ENCODE measurements at places on chromosomes 7 and 10. TPM values are rescaled to one million over a fixed set of nuclear protein-coding genes. Genes with fewer than 3 reads are reported as not detected.

DNA sequence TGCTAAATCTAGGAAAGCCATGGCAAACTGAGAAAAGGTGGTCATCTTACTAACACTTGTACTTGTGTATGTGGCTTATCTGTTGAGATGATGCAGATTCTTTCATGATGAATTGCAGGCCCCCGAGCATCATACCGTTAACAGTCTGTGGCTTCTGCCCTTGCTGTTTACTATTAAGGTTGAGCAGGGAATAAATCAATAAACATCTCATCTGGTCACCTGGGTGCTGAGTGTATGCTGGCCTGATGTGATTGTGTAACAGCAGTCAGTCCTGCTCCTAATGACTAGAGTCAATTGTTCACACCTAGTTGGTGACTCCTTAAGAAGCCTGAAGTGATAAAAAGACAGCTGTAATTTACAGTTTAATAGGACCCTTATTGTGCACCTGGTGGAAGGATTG, 8.3 kb upstream of the GNAT3 start:
- DNase-seq, result no peak
- H3K27me3 ChIP-seq, result no peaks in the 10 kb centered on the region
- no peak overlapping the region for H3K4me3 ChIP-seq
- no peaks in the 10 kb centered on the region for H3K36me3 ChIP-seq

DNA sequence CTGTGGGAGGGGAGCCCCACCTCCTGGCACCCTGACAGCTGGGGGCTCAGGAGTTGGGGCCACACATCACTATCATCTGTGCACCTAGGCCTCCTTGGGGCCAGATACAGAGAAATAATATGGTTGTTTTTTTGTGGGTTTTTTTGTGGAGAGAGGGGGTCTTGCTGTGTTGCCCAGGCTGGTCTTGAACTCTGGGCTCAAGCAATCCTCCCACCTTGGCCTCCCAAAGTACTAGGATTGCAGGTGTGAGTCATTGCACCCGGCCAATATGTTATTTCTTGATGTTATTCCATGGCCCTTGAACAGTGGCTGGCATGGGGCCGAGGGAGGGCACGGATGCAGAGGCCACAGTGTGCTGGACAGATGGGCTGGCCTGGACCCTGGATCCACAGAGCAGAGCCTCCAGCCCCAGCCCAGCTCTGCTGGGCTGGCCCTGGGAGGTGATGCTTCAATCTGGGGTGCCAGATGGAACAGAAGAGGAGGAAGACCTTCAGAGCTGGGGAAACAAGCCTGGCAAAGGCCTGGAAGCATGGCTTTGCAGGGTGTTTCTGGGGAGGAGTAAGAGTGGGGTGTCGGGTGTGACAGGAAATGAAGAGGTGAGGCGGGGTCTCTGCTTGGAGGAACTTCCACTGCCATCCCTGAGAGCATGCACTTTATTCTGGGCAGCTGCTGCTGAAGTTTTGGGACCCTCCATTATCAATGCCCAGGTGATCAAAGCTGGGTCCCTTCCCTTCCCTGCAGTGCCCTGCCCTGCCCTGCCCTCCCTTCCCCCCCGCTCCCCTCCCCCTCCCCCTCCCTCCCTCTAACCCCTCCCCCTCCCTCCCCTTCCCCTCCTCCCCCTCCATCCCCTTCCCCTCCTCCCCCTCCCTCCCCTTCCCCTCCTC, 3.7 kb upstream of the FZD9 start:
- no peaks in the 10 kb centered on the region for H3K36me3 ChIP-seq
- H3K27me3 ChIP-seq, result peaks cover 42% of the 10 kb centered on the region
- no peak overlapping the region for H3K4me3 ChIP-seq
- DNase-seq, result no peak
- peaks cover 4% of the 10 kb centered on the region for H3K4me1 ChIP-seq

GRCh38 chr10:15571575-15571974, 148.1 kb downstream of the ITGA8 start:
- H3K4me1 ChIP-seq, result no peaks in the 10 kb centered on the region
- no peaks in the 10 kb centered on the region for H3K36me3 ChIP-seq
- H3K4me3 ChIP-seq, result no peak overlapping the region
- H3K27me3 ChIP-seq, result no peaks in the 10 kb centered on the region

DNA sequence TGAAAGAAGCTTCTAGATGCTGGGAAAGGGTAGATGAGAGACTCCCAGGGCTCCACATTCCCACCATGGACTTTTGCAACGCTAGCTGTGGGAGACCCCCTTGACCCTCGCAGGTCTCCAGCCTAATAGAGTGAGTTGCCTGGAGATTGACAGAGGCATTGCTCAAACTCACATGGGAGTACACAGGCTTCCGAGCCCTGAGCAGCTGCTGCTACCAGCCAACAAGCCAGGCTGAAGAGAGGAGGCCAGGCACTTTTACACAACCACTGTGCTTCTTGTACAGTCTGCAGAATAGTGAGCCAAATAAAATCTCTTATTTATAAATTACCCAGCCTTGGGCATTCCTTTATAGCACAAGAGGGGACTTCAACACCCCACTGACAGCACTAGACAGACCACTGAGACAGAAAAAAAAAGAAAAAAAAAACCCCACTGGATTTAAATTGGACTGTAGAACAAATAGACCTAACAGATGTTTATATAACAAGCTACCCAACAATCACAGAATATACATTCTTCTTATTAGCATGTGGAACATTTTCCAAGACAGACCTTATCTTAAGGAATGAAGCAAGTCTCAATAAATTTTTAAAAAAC, 146.2 kb downstream of the ZFAND4 start:
- no peak overlapping the region for H3K4me3 ChIP-seq
- no peak overlapping the region for H3K27ac ChIP-seq
- DNase-seq, result no peak
- H3K27me3 ChIP-seq, result no peaks in the 10 kb centered on the region
- H3K4me1 ChIP-seq, result peaks cover 11% of the 10 kb centered on the region
- no peaks in the 10 kb centered on the region for H3K36me3 ChIP-seq

DNA sequence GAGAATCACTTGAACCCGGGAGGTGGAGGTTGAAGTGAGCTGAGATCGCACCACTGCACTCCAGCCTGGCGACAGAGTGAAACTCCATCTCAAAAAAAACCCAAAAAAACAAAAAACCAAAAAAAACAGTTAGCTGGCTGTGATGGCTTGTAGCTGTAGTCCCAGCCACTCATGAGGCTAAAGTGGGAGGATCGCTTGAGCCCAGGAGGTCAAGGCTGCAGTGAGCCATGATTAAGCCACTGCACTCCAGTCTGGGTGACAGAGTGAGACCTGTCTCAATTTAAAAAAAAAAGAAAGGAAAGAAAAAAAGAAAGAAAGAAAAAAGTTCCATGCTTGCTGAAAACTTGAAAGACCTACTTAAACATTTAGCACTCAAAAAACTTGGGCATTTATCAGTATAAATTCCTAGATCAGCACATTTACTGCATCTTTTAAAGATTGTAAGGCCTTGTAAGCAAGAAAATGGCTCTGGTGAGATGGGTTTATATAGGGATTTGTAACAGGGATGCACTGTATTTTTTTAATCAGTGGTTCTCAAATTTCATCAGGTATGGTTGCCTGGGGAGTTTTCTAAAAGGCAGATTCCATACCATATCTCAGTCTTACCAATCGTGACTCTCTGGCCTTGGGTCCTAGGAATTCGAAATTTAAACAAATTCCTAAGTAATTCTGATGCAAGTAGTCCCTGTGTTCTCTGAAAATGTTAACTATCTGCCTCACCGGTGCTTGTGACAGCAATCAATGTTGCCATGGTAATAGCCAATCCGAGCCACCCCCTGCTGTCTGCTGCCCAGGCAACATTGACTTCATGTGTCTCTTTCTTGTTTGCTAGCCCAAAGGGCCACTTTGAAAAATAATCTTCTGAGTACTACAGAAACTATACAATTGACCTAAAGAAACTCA, 11.5 kb upstream of the NT5C2 start:
- no peaks in the 10 kb centered on the region for H3K36me3 ChIP-seq
- DNase-seq, result no peak
- H3K4me3 ChIP-seq, result no peak overlapping the region
- H3K27ac ChIP-seq, result no peak overlapping the region

DNA sequence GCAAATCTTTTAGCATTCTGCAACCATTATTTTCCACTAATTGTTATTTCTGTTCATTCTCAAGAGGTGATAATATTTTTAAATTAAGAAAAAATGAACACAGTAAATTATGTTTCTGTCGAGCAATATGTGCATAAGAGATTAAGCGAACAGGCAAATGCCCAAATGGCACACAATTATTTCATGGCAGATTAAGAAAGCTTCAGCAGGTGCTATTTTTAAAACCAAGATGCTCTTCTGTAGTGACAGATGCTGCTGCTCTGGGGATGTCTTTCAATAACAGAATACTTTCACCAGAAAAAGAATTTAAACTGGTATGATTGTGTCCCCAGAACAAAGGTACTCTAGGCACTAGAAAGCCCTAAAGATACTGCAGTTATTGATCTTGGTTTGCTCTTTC, 412.7 kb upstream of the SORCS1 start:
- no peak overlapping the region for H3K27ac ChIP-seq
- H3K4me3 ChIP-seq, result no peak overlapping the region
- no peaks in the 10 kb centered on the region for H3K27me3 ChIP-seq
- H3K36me3 ChIP-seq, result no peaks in the 10 kb centered on the region
- no peak for DNase-seq

GRCh38 chr10:34713875-34714274, 101.2 kb downstream of the PARD3 start:
- H3K27me3 ChIP-seq, result no peaks in the 10 kb centered on the region
- H3K4me1 ChIP-seq, result peaks cover 71% of the 10 kb centered on the region
- no peak for DNase-seq
- H3K36me3 ChIP-seq, result no peaks in the 10 kb centered on the region

DNA sequence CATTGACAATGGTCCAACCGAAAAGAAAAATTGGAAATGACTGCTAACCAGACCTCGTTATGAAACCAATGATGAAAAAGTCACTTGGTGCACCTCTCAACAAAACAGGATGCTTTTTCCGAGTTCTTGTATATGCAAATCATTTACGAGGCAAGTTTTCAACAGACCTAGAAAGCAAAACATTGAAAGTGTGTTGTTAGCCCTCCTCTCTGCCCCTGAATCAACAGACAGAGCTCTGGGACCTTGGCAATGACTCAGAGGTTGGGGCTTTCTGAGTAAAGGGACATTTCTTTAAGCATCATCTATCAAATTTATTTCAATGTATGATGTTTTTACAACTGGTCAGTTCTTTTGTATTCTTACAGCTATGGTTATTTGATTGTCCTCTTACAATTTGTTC, 16.3 kb upstream of the DKK1 start:
- H3K4me3 ChIP-seq, result no peak overlapping the region
- DNase-seq, result no peak
- no peaks in the 10 kb centered on the region for H3K27me3 ChIP-seq
- no peak overlapping the region for H3K27ac ChIP-seq
- no peaks in the 10 kb centered on the region for H3K36me3 ChIP-seq

DNA sequence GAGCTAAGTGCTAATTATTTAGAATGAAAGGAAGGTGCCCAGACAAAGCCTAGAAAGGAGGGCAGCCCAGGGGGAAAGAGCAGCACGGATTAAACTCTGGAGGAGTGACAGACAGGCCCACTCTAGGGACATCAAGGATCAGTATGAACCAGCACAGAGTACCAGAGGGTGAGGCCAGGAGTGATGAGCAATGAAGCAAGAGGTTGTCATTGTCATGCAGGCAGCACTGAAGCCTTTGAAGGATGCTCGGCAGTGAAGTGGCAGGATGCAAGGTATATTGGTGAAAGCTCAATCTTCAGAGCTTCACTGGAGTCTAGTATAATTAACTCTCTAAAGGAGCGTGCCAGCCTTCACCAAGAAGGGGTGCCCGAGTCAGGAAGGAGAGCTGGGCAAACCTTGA, 112.0 kb upstream of the INHBA start:
- no peaks in the 10 kb centered on the region for H3K36me3 ChIP-seq
- H3K27ac ChIP-seq, result no peak overlapping the region
- no peak for DNase-seq
- H3K4me3 ChIP-seq, result no peak overlapping the region
- H3K27me3 ChIP-seq, result no peaks in the 10 kb centered on the region
- no peaks in the 10 kb centered on the region for H3K4me1 ChIP-seq

DNA sequence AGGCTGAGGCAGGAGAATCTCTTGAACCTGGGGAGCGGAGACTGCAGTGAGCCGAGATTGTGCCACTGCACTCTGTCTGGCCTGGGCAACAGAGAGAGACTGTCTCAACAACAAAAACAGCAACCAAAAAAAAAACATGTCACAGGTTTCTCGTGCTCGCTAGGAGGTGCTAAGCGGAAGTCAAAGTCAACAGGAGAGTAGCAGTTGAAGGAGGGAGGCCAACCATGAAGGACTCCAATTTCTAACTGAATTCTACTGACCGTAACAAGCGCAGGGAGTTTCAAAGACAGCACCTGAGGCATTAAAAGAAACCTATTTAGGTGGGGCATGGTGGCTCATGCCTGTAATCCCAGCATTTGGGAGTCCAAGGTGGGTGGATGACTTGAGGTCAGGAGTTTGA, 19.4 kb downstream of the KIN start:
- DNase-seq, result no peak
- peaks cover 6% of the 10 kb centered on the region for H3K36me3 ChIP-seq
- no peak overlapping the region for H3K27ac ChIP-seq
- H3K4me3 ChIP-seq, result no peak overlapping the region

DNA sequence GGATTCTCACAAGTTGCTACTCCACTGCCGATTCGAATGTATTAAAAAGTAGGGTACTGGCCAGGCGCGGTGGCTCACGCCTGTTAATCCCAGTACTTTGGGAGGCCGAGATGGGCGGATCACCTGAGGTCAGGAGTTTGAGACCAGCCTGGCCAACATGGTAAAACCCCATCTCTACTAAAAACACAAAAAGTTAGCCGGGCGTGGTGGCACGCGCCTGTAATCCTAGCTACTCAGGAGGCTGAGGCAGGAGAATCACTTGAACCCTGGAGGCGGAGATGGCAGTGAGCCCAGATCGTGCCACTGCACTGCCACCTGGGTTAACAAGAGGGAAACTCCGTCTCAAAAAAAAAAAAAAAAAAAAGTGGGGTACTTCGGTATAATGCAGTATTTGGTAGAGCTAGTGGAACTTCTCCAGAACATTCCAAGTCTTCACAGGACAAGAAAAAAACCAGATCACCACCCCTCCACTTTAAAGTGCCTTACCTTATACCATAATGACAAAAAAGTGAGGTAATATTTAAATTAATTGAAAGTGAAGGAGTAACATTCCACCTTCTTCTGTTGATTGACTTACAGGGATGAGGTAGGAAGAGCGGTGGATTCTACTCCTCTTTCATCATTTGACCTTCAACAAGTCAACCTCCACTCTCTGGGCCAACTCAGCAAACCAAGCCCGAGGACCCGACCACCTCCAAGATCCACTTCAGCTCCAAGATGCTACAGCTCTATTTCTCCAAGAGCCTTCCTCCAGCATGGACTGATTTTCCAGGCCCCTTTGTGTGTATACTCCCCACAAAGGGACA, 2.0 kb downstream of the BAZ1B start:
- H3K36me3 ChIP-seq, result peaks cover 26% of the 10 kb centered on the region
- peaks cover 42% of the 10 kb centered on the region for H3K4me1 ChIP-seq
- no peaks in the 10 kb centered on the region for H3K27me3 ChIP-seq
- peak overlapping the region; percentile 93 for H3K27ac ChIP-seq

Gene ANK3
- total RNA-seq, result 86.7 TPM

Gene BTBD16
- total RNA-seq, result 0.54 TPM

Gene PTTG1IP2
- not detected for total RNA-seq

Gene A1CF
- 1.7 TPM for total RNA-seq
